ENCODE measurements at places on chromosomes 3 and 15. TPM values are rescaled to one million over a fixed set of nuclear protein-coding genes. Genes with fewer than 3 reads are reported as not detected.

Gene APOD
- 2.9 TPM for total RNA-seq

Gene GOLGA6A
- not detected for total RNA-seq

Gene LYZL4
- not detected for total RNA-seq

Gene CLRN1
- total RNA-seq: not detected

Gene GOLGA8N
- total RNA-seq: 5.7 TPM

Gene GPR171
- total RNA-seq: not detected

Gene COL6A5
- not detected for total RNA-seq

All from fibroblast of the aortic adventitia (primary cell).